ENCODE measurements at places on chromosomes 2 and 18.

DNA sequence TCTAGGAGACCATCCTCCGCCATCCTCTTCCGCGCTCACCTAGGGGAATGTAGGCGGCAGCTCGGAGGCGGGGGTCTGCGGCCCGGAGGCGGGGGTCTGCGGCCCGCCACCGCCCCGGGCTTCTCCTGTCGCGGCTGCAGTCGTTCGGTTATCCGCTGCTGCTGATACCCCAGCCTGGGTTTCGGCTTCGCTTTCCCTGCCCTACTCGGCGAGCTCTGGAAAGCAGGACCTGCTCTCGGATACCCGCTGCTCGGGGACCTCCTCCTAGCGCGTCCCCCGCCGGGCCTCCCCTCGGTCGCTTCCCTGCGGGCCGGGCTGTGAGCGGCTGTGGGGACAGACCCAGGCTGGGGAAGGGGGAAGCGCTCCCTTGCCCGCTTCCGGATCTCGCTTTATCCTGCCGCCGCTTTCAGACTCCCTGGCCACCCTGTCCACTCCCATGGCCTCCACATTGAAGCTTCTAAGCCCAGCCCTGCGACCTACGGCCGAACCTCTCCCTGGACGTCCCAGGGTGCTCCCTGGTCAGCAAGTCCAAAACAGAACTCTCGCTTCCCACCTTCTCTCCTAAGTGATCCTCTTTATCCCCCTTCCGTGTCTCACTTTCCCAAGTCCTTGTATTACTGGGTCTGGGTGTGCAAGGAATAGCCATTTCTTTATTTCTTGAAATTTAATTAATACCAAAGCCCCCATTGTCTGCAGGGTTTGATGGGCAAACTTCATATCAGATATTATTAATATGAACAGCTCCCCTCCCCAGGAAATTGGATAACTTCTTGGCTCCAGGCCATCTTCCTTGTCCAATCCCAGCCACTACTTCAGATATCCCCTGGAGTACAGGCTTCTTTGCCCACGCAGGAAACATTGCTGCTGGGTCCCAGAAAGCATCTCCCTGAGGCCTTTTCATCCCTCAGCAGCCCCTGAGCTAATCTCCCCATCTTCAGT is 769 bp downstream of the FKBP1B start:
- DNase-seq, result no peak

DNA sequence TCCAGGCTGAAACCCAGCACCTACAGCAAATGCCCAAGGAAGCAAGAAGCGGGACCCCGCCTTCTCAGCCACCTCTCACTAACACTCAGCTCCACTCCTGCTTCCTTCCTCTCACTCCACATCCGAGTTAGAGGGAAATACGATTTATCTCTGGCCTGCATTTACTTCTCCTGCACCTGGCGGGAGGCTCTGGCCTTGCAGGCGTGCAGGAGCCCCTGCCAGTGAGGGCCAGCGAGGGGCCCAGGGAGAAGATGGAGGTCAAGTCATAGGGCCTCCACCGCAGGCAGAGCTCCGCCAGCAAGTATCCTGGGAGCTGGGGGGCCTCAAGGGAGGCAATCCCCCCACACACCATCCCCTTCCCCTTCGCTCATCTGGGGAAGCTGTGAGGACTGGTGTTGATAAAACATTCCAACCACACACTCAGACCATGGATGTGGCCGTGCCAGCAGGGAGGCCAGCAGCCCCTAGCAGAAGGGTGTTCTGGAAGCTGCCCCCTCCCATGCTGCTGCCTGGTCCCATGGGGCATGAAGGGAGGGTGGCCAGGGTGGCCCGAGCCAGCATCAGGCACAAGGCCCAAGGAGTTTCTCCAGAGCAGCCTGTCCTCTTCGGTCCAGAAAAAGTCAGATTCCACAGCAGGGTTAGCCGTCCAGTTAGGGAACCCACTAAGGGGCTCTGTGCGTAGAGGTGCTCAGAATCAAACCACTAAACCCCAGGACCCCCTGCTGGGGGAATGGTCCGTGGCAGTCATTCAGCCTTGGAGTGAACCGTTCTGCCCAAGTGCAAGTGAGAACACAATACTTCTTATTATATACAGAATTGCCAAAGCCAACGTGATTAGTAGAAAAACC is 91.2 kb downstream of the HDAC4 start:
- DNase-seq, result no peak

DNA sequence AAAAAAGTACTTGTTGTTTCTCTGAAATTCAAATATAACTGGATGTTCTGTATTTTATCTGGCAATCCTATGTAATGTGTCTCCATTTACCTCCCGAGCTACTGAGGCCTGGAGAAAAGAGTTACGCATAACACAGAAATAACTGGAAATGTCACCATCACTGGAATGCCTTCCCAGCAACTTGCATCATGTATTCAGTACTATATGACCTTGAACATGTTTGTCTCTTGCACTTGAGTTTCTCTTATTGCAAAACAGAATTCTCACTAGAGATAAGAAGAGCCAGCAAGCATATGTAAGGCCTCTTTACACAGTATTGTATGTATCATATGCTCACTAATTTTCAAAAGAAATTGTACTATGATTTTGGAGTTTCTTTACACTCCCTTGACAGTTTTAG is 99.6 kb upstream of the CTAGE1 start:
- DNase-seq, result no peak

DNA sequence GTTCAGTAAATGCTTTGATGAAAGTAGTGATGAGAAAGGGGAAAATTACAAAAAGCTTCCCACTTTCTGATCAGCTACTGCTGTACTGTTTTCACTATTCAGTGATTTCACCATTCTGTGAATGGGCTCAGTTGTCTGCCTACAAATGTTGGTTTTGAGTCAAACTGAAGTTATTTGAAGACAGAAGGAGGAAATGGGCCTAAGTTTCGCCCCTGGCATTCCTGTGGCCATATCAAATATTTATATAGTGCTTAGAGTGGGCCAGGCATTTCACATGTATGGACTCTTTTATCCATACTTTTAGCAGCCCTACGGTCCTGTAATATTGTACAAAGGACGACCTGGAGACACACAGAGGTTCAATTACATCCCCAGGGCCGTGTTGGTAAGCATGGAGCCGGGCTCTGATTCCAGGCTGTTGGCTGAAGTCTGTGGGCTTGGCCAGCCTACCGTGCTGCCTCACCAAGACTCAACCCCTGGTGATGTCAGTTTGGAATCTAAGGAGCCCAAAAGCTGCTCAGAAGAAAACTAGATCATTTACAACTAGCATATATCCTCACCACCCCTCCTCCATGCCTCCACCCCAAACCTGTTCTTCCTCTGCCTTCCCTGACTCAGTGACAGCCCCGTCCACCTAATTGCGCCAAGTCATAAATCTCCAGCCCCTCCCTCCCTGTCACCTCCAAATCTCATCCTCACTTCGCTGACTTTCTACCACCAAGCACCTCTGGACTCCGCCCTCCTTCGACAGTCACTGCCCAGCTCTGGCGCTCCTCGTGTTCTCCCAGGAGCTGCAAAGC is 10.1 kb upstream of the GRHL1 start:
- DNase-seq, result no peak

GRCh38 chr2:185967335-185967734 is 228.7 kb downstream of the FSIP2 start:
- no peak for DNase-seq

DNA sequence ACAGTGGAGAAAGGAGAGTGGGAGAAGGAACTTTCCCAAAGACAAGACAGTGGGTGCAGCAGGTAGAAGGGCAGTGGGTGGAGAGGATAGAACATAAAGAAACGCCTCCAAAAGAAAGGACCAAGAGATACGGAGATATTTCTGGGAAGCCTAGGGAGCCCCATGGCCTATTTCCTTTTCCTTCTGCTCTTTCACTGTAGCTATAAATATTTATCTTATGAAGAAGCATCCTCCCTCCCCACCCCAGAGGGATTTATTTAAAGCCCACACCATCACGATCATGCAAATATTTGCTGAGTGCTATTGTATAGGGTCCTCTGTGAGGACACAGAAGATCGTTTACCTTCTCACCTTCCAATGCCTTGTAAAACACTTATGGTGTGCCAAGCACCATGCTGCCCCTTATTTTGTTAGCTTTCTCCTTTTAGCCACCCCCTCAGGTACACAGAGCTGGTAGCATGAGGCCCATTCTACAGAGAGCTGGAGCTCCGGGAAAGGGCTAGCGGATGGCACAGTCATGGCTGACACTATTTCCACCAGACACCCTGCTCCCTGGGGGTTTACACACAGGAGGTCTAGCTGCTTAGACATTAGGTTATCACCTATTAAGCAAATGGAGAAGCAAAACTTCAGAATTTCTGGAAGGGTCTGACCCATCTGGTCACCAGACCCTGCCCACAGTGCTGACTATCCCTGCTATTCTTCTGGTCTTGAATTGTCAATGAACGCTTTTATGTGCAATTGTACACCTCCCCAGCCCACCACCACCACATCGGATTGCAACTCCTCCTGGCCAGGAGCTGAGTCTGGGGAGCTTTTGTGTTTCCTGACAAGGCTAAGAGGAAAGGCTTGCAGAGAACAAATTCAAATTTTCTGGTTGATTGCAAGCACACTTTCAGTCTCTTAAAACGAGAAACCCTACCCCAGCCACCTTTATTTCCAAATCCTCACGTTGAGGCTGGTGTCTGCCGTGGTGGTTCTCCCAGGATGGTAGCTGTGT is 91.8 kb upstream of the KLF7 start:
- DNase-seq, result no peak

DNA sequence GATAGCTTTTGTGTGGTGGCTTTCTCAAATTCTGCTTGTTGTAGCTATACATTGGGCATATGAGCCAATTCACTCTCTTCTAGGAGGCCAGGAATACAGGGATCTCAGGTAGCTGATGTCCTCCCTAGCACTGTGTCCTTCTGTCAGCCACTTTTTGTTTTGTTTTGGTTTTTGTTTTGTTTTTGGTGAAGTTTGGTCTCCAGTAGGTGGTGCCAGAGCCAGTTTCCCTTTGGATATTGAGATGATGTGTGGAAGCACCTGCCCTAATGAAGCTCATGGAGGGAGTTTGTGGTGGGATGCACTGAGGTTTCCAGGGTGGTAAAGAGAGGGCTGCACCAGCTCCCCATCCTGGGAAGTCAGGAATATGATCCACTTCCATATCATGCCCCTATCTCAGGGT is 100.5 kb upstream of the VWC2L start:
- DNase-seq, result no peak

GRCh38 chr2:40584432-40584831 is 132.5 kb upstream of the SLC8A1 start:
- DNase-seq, result no peak

DNA sequence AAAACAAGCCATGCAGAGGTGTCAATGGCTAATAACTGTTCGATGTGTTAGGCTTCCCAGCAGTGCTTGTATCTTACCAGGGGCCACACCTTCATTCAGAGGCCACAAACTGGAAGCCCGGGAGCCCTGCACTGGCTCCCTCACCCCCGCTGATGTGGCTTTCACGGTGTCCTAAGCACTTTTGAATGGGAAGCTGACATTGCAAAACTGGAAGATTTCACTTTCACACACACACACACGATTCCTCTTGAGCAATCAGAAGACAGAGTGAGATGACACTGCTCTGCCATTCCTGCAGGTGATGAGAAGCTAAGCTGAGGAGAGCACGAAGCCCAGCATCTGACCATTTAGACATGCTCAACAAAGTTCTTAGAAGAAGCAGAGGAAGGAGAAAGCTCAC is 8.6 kb upstream of the ZNF407 start:
- DNase-seq, result no peak

- no peak for DNase-seq
Observed at GRCh38 chr2:10957391-10957790, 45.7 kb downstream of the KCNF1 start.

DNA sequence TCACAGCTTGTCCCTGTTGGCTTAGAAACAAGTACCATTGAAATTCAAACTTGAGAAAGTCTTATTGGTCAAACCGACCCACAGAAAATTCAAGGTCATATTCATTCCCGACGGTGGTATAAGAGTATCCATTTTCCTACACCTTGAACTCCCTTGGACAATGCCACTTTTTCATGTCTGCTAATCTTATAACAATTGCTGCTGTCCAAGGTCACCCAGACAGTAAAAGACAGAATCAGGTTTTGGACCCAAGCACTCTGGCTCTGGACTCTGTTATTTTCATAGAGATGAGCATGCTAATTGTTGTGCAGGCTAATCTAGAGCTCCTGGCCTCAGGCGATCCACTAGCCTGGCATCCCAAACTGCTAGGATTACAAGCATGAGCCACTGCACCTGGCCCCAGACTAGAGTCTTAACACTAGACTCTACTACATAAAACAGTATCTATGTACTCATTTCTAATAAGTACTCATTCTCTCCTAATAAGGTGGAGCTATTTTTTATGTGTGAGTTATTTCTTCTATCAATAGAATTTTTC is 57.8 kb downstream of the C2orf76 start:
- DNase-seq, result no peak

GRCh38 chr2:221042926-221043325 is 529.2 kb downstream of the EPHA4 start:
- no peak for DNase-seq

DNA sequence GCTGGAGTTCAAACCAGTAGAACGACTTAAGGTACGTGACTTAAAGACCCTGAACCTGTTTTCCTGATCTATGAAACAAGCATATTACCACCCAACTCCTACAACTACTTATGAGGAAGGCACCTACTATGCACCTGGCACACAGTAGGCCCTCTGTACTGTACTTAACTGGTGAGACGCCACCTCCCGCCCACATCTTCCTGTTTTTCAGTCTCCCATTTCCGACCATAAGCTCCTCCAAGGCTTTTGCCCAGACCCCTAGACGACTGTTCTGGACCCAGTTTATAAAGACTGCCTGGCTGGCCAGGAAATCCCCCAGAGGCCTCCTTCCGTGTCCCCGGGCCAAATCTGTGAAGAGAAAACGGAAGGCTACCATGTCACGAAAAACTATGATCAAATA is 1.5 kb downstream of the GALNT14 start:
- no peak for DNase-seq

DNA sequence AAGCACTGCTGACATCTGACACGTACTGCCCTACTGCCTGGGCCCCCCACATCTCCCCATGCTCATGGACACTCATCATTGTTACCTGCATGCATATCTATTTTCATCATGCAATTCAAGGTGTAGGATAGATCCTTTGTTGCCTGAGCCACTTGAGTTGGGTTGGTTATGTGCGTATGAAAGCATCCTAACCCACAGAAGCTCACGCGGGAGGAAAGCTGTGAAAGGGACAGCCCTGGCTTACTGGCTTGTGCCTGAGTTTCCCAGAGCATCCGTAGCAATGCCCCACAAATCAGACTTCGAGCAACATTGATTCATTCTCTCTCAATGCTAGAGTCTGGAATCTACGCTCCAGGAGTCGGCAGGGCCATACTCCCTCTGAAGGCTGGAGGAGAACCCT is 285.5 kb downstream of the PHLPP1 start:
- no peak for DNase-seq

- no peak for DNase-seq
Observed at GRCh38 chr2:8752385-8752784, 70.5 kb downstream of the ID2 start.

GRCh38 chr2:111710613-111711012 is 173.4 kb downstream of the ANAPC1 start:
- no peak for DNase-seq

- no peak for DNase-seq
Observed at GRCh38 chr18:12336887-12337286, 28.8 kb downstream of the TUBB6 start.

DNA sequence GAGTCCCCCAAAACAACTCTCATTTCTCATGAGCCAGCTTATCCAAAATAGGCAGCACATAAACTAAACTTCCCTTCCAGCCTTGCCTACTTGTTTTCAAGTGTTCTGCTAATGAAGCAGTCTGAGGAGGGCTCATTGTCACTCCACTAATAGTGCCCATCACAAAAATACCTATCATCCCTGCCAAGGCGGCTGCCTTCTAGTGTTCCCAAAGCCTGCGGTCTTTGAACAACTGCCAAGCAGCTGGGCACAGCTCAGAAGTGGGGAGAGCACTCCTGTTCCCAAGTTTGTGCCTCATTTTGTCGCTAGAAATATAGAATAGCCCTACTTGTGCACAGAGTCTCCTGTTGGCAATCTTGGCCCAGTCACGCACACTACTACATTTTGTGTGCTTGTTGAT is 50.3 kb downstream of the DTNA start:
- DNase-seq, result no peak
